ENCODE measurements at places on chromosomes 3 and 15.

DNA sequence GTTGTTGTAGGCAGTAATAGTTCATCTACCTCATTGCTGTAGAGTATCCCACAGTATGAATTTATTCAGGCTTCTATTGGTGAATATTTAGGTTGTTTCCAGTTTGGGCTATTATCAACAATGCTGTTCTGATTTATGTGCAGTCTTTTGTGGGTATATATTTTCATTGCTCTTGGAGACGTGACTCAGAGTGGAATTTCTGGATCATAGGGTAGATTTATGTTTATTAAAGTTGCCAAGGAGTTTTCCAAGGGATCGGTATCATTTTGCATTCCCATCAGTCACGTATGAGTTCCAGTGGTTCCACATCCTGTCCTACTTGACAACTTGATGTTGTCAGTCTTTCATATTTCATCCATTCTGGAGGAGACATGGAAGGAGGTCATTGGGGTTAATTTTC lies 8.4 kb upstream of the HRH1 start:
- no peak for DNase-seq

GRCh38 chr3:26915208-26915607 lies 292.6 kb downstream of the LRRC3B start:
- DNase-seq = no peak

DNA sequence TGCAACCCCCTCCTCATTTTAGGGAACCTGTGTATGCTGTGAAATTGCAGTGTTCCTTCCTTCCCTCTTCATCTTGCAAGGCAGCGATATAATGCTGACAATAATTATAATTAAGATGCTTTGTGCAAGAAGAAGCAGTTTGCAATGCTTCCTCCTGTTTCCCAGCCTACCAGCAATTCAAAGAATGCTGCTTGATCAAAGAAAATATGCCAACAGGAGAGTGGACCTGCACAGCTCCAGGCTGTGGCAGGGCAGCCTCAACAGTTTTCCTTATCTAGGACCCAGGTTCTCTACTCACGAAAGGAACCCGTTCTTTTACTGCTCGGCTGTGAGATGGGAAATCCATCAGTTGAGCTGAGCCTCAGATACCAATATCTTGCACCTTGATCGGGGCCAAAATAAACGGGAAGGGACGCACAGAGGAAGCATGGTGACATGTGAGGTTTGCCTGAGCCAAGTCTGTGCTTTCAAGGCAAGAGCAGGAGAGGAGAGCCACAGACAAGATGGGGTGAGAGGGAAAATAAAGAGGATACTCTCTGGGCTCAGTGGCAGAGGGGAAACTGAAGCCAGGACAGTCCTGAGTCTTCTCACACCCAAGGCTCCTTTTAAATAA lies 22.6 kb upstream of the LRTM1 start:
- no peak for DNase-seq

- no peak for DNase-seq
Observed at GRCh38 chr15:62649793-62650420, 392.6 kb upstream of the TPM1 start.

DNA sequence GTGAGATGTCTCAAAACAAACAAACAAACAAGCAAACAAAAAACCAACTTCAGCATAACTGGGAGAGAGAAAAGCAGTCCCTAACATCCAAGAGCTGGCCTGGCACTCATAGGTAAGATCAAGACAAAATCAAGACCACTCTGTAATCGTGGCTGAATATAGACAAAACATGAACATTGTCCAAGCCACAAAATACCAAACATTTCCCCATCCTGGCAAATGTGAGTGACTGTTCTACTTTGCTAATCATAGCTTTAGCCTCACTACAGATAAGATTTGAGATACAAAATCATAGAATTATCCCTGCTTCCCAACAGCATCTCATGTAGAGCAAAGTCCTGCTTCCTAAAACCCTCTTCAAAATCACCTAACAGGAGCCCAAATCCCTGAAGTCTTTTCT lies 116.7 kb upstream of the PRTG start:
- DNase-seq = no peak

DNA sequence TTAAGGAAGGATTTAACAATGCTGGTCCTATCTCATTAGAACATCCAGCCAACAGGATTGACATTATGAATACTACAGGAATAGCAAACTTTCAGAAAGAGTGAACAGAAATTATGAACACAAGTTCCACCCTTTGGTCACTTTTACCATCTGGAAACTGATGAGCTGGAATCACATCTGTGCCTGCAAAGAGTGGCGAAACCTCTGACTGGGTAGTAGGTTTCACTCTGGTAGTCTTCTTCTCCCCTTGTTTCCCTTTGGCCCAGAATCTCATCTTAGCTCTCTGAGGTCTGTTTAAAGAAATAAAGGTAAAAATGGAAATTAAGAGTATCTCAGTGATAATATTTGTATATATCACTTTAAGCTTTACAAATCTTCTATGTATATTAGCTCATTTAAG lies 73.1 kb downstream of the NR2E3 start:
- no peak for DNase-seq

DNA sequence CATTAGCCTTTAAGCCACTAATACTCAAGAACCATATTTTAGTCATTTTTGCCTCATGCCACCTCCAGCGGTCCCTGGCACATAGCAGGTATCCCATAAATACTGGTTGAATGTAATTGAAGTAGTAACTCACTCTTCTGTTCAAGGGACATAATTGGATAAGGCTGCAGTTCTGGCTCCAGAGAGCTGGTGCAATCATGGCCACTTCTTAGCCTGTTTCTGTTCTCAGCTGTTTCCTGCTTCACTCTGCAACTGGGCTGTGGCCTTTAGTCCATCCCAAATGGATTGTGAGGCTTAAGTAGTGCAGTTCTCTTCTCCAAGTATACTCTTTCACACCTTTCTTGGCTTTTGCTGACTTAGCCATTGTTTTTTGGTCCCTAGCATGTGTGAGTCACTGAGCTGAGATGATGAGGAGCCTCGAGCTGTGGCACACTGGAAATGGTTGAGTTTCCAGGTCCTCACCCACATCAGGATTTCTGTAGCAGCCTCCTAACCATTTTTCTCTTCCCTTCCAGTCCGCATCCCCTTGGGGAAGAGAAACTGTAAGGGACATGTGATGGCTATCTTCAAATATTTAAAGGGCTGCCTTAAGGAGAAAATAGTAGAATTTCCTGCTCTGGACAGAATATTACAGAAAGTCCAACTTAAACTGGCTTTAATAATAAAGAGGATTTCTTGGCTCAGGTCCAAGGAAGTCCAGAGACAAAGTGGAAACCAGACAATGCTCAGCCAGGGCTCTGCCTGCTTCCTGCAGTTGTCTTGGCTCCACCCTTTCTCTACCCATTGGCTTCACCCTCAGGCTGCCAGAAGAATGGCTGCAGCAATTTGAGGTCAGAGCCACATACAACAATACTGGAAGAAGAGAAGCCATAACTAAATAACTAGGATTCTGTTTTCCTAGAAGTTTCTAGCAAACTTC lies 305.4 kb upstream of the ROPN1 start:
- no peak for DNase-seq

DNA sequence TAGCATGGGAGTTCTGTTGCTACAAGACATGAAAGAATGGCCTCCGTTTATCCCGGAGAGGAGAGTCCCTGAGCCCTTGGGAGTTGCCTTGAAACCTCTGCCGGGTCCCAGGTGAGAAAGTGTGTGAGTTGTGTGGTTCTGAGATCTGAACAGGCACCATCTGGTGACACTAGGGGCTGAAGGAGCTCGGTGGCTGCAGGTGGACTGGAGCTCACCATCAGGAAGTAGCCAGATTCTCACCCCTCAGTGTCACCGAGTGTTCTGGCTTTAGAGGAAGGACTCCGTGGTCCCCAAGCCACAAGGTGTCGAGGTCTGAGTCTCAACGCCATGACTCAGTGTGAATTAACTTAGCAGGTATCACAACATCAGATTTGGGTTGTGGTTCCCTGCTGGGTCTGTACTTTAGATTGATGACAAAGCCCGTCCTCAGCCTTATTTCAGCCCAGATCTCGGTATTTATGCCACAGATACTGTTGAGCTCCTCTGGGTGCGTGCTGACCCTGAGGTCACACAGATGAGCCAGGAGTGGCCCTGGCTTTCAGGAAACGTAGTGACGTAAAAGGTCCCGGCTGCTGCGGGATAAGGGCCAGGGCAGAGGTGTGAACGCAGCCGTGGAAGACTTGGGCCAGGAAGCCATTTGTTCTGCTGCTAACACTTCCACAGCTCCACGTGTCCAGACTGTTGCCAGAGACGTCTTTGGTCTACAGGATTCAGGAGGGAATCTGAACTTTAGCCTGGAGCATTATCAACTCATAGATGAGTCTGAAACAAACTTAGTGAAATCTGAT lies 54.4 kb downstream of the PGPEP1L start:
- DNase-seq = peak; percentile 7

- DNase-seq = no peak
Observed at GRCh38 chr3:172856795-172857742, 106.5 kb downstream of the ECT2 start.

DNA sequence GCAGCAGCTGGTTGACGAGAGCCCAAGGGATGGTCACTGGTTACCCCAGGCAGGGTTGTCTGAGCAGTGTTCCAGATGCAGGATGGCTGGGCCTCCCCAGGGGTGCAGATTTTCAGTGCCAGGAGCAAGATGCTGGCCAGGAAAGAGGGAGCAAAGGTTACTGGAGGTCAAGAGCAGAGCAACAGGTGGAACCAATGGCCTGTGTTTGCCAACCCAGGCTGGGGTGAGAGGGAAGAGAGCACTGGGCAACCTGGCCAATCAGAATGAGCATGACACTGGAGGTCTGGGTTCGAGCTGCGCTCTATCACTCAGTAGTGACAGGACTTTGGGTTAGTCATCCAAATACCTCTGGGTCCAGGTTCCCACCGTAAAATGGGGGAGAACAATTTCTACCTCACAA lies 90.6 kb upstream of the TLE3 start:
- DNase-seq = no peak

DNA sequence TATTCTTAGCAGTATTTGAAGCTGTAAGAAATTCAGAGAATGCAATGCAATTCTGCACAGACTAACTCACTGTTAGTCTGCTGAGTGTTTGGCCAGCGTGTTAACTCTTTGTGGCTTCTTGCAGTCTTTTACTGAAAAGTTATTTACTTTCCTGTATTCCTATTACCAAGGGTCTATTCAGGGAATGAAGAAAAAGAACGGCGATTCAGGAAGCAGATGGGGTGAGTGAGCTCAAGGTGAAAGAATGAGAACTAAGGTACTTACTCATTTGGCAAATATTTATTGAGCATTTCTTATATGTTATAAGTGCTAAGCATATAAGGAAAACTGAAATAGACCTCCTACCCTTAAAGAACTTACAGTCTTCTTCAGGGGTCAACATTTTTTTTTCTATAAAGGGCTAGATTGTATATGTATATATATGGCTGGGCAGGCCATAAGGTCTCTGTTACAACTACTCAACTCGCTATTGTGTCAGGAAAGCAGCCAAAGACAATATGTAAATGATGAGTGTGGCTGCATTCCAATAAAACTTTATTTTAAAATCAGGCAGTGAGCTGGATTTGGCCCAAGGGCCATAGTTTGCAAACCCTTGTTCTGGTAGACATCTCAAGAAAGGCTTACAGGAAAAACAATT lies 271.9 kb upstream of the GADL1 start:
- no peak for DNase-seq

DNA sequence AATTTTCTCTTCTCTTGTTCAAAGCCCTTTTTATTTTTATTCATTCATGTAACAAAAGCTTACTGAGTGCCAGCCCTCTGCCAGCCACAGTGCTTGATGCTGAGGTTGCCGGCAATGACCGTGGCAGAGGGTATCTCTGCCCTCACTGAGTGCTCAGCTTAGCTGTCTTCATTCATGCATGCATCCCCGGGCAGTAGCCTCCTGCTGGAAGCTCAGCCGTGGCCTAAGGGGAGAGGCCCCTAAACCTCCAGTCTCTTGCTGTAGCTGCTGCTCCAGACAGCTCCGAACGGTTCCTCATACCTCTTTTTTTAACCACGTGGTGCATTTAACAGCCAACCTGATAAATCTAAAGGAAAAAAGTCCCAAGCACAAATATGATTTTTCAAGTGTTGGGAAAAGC lies 34.6 kb upstream of the CCDC66 start:
- no peak for DNase-seq

GRCh38 chr15:47717036-47717612 lies at the start of gene SEMA6D:
Gene SEMA6D (plus strand): TSS chr15:47717505. CDS start chr15:47759799, 42,294 bp downstream.
- no peak for DNase-seq
